ENCODE measurements at places on chromosomes 1 and 21.

DNA sequence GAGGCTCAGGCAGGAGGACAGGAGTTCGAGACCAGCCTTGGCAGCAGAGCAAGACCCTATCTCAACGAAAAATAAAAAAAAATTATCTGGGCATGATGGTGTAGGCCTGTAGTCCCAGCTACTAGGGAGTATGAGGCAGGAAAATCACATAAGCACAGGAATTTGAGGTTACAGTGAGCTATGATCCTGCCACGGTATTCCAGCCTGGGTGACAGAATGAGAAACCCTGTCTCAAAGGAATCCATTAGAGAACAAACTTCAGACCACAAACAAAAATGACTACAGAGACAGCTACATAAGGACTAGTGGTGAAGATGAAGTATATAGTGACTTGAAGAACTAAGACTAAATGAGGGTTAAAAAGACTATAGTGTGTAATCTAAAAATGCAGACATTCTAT, 233.1 kb downstream of the RERE start:
- DNase-seq: no peak

GRCh38 chr1:78493451-78493850, 2.7 kb downstream of the PTGFR start:
- DNase-seq: no peak

GRCh38 chr1:230152999-230153398, 86.0 kb downstream of the GALNT2 start:
- DNase-seq: no peak

DNA sequence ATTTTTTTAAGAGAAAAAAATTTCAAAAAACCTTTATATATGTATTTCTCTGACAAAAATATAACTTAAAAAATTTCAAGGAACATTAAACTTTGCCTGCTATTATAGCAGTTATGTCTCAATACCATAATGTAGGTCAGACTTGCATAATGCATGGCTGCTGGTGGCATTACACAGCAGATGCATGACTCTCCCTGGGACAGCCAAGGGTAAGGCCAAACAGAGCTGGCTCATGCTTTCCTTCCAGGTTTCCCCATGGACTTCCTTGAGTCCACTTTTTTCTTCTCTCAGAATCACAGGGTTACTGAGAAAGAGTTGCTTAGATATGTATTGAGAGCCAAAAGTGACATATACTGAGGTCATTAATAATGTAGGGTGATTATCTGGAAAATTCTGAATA, 43.7 kb downstream of the RHOU start:
- no peak for DNase-seq

GRCh38 chr1:232830661-232831060, 25.4 kb downstream of the MAP10 start:
- no peak for DNase-seq

GRCh38 chr1:29083317-29084195, 40.1 kb downstream of the TMEM200B start:
- DNase-seq: no peak

GRCh38 chr1:3068564-3069431, at the start of gene PRDM16:
PRDM16 (plus strand) TSS chr1:3069203; CDS start chr1:3069260, 57 bp downstream.
- DNase-seq: no peak

- DNase-seq: no peak
Observed at GRCh38 chr1:93573940-93574469, 107.6 kb downstream of the BCAR3 start.

DNA sequence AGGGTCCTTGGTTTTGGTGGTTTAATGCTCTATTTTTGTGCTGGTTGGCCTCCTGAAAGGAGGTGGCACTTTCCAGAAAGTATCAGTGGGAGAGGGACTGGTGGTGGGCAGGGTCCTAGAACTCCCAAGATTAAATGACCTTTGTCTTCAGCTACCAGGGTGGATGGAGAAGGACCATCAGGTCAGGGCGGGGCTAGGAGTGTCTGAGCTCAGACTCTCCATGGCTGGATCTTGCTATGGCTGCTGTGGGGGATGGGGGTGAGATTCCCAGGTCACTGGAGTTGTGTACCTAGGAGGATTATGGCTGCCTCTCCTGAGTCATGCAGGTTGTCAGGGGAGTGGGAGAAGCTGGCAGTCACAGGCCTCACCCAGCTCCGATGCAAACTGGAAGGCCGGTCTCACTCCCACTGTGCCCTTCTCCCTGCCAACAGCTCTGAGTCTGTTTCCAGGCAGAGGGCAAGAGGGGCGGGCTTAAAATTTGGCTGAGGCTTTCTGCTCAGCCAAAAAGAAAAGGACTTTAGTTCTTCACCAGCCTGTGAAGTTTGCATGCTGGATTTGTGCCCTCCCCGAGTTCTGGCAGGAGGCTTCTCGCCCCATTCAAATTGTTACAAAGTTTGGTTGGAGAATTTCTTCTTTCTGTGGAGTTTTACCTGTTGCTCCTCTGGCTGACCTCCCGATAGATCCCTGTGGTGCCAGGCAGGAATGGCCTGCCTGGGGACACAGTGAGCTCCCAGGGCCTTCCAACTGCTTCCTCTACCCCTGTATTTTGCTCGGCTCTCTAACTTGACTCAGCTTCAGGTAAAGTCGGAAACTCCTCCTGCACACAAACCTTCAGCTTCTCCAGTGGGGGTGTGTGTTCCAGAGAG, 13.1 kb upstream of the KYAT3 start:
- DNase-seq: no peak

DNA sequence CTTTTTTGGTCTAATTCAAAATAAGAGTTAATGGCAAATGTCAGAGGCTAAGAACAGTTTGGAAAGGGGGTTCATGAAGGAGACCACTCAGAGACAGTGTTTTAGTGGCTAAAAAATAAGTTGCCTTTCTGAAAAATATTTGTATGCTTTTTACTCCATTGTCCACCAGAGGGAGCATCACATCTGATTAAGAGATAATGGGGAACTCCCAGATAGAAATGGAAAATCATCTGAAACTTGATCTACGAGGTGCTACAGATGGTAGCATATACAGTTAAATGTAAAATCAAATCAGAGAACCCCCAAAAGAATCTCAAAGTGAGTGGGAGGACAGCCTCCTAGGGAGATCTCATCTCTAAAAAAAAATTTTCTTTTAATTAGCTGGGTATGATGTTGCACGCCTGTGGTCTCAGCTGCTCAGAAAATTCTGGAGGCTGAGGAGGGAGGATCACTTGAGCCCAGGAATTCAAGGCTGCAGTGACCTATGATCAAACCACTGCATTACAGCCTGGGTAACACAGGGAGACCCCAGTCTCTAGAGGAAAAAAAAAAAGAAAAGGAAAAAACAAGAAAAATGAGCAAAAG, 9.7 kb downstream of the SMYD3 start:
- peak; percentile 88 for DNase-seq

GRCh38 chr1:115714572-115715141, 53.9 kb downstream of the CASQ2 start:
- DNase-seq: no peak

DNA sequence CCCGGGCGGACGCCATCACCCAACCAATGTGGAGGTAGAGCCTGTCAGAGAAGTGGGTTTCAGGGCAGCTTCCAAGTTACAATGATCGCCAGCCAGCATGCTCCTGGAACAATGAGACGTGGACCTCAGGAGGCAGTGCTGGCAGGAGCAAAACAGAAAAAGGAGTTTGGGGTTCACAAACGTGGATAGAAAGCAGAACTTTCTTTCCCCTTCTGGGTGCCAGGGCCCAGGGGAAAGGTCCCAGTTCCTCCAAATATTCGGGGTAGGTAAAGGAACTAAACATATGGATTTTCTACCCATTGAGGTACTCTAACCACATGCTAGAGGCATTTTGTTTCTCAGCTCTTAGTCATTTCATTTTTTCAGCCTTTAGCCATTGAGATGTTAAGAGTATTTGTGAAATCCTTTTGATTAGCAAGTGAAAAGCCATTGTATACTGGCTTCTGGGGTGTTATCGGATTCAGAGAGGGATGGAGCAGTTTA, 488.4 kb upstream of the ADGRL2 start:
- no peak for DNase-seq

GRCh38 chr1:32618673-32619221, 31.6 kb downstream of the ZBTB8OS start:
- DNase-seq: no peak

- no peak for DNase-seq
Observed at GRCh38 chr1:29835406-29835805, 599.1 kb downstream of the PTPRU start.

GRCh38 chr1:162372159-162373071, 4.2 kb downstream of the SPATA46 start:
- no peak for DNase-seq

GRCh38 chr1:11729498-11730428, 6.2 kb upstream of the AGTRAP start:
- no peak for DNase-seq

- DNase-seq: no peak
Observed at GRCh38 chr1:230048922-230049321, 18.1 kb upstream of the GALNT2 start.

GRCh38 chr1:48792961-48793360, 16.3 kb upstream of the BEND5 start:
- DNase-seq: no peak

- DNase-seq: no peak
Observed at GRCh38 chr1:209063767-209064659, 519.5 kb upstream of the CAMK1G start.

DNA sequence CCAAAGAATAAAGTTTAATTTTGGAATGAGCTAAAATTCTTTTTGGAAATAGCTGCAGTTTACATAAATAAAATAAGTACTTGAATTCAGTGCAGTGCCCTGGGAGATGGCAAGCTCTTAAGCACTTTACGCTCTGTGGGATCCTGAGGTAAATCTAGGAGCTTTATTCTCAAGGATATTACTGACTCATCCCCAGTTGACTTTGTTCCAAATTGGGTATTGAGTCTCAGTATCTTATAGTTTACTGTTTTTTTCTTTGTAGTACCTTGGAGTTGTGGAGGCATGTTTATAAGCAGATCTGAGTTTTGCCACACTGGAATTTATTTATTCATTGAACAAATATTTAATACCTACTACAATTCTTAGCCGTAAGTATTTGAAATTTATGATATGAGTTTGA, 27.4 kb upstream of the HRNR start:
- DNase-seq: no peak

GRCh38 chr1:71413441-71414175, 332.8 kb upstream of the ZRANB2 start:
- DNase-seq: no peak

DNA sequence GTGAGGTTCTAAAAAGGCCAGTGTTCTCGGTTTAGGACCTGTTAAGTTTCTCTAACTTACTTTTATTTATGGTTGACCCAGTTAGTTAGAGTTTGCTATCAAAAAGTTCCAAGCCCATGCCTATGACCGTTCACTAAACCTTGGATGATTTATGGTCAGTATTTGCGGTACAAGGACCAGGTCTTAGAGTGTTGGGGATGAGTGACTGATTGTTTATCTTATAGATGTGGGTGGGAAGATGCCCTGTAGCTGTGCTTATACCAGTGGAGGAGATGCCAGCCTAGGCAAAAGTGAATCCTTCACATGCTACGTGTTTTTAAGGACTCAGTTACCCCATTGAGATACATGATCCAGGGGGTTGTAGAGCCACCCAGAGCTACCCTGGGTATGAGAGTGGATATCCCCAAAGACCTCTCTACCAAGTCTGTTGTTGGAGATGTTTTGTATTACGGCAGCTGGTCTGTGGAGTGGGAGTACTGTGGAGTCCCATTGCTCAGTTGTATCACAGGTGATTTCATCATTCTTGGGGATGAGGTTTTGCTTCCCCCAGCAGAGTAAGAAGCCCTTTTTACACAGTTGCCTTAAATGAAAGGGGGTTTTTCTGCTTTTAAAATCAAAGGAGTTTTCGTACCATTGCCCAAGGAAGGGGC, 2.1 kb downstream of the SLC22A15 start:
- no peak for DNase-seq

- DNase-seq: no peak
Observed at GRCh38 chr1:70583522-70583921, 172.5 kb downstream of the CTH start.

GRCh38 chr1:226061841-226062557, 517 bp upstream of the H3-3A start:
- DNase-seq: peak; percentile 37

- no peak for DNase-seq
Observed at GRCh38 chr21:14742119-14742518, 196.0 kb upstream of the SAMSN1 start.

GRCh38 chr1:54160351-54160750, 7.6 kb upstream of the CDCP2 start:
- no peak for DNase-seq

DNA sequence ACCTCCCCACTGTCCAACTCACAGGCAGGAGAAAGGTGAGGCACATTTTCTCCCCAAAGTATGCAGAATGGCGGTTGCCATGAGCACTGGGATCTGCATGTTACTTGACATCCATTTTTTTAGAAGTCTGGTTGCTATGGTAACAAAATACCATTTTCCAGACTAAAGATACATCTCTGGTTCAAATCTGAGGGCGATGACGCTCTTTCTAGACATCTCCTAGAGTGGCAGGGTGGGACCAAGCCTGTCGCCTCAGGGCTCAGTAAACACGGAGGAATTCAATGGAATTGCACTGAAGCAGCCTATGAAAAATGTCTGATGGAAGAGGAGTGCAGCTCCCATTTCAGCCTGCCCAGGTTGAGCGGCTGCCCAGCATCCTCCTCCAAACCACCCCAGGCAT, 21.5 kb upstream of the FAM43B start:
- no peak for DNase-seq

- DNase-seq: no peak
Observed at GRCh38 chr1:171346881-171347280, 32.9 kb downstream of the FMO4 start.

DNA sequence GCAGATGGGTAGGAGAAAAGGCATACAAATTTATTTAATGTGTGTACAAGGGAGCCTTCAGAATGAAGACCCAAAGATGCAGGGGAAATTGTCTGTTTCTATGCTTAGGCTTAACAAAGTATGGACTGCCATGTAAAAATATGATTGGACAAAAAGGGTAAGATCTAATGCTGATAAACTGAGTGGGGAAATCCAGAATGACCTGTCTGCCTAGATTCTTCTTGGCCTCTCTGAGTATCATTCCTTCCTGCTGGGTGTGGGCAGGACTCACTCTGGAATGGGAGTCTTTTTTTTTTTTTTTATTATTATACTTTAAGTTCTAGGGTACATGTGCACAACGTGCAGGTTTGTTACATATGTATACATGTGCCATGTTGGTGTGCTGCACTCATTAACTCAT, 61.0 kb downstream of the IGSF5 start:
- no peak for DNase-seq

- no peak for DNase-seq
Observed at GRCh38 chr1:36303650-36304360, 2.4 kb upstream of the SH3D21 start.

DNA sequence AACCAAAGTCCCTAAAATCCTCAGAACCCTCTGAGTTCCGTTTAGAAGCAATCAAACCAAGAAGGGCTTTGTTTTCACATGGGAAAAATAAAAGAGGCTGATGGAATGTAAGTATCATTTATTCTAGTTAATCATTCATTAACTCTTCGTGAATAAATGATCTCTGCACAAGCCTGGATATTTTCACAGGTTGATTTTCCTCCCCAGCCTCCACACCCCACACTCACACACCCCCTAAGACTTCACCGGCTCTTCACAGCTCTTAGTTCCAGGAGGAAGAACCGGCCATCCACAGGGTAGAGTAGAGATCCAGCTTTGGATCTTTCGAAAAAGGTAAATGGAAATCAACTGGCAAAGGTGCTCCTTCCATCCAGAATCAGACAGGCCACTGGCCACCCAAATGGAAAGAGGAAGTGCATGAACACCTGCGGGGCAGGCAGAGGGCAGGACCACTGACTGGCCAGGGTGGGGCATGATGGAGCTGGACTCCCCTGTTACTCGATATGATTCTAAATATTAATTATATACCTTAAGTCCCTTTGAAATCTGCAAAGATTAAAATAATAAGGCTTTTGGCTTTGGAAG, 10.0 kb downstream of the C1orf198 start:
- DNase-seq: no peak

GRCh38 chr1:227432981-227433380, 114.7 kb upstream of the CDC42BPA start:
- no peak for DNase-seq
